ENCODE measurements at places on chromosomes 6 and 20.

GRCh38 chr20:53773792-53774401 is 180.3 kb upstream of the ZNF217 start:
- no peak for DNase-seq

DNA sequence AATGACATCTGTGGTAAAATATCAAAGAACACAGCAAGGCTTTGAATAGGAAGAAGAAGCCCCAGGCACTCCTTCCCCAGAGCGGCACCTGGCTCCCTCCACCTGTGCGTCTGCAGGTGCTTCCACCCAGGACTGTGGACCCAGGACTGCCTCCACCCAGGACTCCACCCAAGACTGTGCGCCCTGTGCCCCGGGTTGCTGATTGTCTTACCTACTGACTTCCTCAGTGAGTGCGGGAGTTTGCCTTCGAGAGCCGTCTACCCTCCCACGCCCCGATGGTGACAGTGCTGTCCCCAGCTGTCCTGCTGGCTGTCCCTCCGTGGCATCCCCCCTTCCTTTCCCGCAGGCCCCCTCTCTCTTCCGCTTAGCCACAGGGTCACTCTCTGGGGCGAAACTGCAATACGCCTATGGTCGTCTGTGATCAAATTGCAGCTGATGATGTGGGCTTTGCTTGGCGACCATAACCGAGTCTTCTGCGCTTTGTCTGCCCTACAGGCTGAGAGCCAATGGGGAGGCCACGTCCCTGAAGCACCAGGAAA is 52.1 kb downstream of the IRF4 start:
- DNase-seq: no peak

DNA sequence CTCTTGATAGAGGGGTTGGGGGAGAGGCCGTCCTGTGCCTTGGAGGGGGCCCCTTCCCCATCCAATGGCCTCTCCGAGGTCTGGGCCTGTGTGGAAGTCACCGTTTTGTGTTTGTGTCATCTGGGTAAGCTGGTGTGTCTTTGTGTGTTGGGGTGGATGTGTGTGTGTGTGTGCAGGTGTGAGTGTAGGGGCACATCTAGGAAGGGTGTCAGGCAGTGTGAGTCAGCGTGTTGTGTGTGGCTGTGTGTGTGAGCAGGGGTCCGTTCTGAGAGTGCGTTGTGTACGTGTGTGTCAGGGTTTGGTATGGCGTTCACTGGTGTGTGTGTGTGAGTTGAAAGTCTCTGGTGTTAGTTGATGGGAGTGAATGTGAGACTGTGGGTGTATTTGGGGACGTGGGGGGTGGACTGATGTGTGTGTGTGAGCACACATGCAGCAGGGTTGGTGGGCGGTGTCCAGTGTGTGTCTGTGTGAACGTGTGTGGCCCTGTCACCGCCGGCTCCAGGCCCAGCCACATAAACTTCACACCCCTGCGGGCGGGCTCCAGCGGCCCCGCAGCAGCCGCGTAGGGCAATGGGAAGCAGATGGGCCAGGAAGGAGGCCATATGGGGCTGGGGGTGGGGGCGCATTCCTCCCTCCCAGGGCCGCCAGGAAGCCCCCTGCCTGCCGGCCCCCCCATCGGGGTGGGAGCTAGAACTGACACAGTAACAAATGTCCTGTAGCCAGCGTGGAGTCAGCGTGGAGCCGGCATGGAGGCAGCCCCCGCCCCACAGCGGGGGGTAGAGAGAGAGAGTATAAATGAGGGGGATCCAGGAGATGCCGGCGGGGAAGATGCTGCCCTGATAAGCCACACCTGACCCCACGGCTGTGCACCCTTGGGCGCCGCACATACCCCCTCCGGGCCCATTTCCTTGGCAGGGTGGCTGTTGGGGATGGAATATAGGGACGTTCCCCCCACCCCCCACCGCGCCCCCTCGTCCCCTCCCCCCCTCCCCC is 32.1 kb downstream of the SNAI1 start:
- no peak for DNase-seq

DNA sequence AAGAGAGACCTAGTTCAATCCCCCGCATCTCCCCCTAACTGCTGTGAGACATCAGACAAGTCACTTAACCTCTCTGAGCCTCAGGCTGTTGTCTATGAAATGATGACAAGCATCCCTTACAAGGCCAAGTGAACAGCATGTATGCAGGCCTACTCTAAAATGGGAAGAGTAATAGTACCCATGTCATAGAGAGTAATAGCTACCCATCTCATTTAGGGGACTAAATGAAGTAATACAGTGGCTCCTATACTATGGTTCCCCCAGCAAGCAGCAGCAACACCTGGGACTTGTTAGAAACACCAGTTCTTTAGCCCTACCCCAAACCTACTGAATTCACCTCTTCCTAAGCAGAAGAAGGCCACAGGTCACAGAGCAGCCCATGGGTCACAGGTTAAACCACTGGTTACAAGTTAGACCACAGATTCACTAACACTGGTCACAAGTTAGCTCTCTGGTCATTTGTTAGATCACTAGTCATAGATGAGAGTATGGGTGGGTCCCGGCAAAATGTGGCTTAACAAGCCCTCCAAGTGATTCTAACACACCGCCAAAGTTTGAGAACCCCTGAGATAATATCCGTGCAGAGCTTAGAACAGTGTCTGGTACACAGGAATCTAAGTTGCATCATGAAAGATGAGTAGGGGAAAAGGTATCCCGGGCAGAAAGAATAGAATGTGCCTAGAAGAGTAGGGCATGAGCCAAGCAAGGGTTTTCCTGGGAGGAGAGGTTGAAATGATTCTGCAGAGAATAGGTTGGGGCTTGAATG is 1.4 kb downstream of the DEFB124 start:
- no peak for DNase-seq

DNA sequence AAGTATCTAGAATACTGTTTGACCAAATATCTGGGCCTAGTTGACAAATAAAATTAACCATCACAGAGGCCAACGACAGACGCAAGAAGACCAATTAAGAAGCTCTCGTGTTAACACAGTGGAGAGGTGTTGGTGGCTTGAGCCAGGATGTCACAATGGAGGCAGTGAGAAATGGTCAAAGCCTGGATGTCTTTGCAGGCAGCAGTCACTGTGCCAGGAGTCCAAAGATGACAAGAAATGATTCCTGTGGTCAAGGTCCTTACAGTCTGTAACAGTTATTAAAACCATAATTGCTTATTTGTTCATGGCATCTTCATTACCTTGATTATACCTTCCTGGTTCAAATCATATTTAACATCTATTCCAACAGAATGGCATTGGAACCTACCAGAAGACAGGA is 91.3 kb upstream of the EDN1 start:
- no peak for DNase-seq

DNA sequence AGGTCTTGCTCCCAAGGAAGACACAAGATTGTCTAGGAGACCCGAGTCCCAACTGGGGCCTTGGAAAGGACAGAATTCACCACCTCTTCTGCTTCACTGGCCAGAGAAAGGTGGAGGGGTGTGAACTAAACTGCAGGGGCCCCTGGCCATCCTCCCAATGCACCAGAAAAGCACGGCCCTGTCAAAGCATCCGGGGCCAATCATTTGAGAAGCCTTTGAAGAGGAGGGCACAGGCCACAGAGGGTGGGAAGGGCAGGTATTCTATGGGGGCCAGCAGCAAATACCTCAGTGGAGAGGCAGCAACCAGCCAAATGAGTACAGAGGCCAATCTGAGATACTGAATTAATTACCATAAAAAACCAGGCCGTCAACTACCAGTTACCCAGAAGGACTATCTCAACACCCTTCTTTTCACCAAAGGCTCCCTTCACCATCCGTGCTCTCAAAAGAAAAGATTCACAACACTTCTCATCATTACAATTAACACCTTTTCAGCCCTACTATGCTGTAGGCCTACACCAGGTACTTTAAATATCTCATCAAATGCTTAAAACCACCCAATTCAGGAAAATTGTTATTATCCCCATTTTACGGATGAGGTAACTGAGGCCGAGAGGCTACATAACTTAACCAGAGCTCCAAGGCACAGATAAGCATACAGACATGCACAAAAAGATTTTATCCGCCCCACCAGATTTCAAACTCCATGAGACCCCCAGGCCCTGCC is 50.7 kb downstream of the TRERF1 start:
- DNase-seq: no peak

GRCh38 chr6:145453376-145453775 is 281.9 kb downstream of the EPM2A start:
- DNase-seq: no peak

GRCh38 chr20:49797344-49797615 is 15.3 kb upstream of the SLC9A8 start:
- DNase-seq: no peak

All from stimulated activated CD4-positive, alpha-beta T cell treated with anti-CD3 and anti-CD28 coated beads, Interleukin-12 subunit alpha, Interleukin-12 subunit beta, amount 100 ng/mL, for 48 hours (primary cell).